Pons (tissue), 1 donor: ENCODE measurements at places on chromosomes 2 and 18.

- DNase-seq = no peak
Measured at GRCh38 chr2:85399183-85399455, 11.0 kb downstream of the CAPG start.

DNA sequence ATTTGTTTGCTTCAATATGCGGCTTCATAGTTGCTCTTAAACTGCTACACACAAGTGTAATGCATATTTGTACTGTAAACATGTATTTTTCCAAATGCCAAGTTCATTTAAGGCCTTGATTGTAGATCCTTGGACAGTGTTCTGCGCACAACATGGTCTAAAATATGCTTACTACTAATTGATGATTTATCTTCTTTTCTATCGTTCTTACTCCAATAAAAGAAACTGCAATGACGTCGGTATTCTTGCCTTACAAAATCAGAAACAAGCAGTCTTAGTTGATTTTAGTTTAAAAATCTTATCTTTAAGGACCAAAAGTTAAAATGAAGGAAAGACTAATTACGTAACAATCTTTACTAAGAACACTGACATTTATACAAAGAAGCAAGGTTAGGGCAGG, 224.3 kb upstream of the SMAD7 start:
- no peak for DNase-seq

DNA sequence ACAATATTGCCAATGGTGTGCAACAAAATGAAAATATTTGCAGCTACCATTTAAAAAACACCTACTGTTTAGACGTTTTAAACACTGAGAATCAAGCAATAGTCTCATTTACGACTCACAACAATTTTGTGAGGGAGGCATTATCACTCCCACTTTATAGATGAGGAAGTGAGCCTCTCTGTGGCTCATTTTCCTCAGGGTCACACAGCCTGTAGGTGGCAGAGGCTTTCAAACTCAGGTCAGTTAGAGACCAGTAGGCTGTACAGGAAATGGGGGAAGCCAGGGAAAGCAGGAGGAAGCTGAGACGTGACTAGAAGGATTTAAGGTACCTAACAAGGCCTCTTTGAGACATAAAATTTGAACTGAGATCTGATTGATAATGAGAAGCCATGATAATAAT, 95.0 kb upstream of the ZNF521 start:
- DNase-seq = no peak

DNA sequence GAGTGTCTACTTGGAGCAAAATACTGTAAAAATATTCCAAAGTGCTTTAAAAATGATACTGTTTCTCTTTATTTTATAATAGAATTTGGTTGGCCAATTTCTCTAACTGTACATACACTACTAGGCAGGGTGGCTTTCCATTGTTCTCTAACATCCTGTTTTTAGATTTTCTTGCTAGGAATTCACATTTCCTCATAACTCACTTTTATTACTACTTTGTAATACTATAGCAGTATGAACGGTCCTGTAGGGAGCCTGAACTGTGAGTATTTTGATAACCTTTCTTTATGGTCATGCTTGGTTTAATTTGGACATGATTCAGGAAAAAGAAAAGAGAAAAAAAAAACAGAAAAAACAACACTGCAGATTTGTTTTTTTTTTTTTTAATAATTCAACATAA, 37.8 kb downstream of the GCG start:
- no peak for DNase-seq
